ENCODE measurements at places on chromosomes 16 and 17. TPM values are rescaled to one million over a fixed set of nuclear protein-coding genes. Genes with fewer than 3 reads are reported as not detected.

- H3K36me3 ChIP-seq = no peaks in the 10 kb centered on the region
- no peaks in the 10 kb centered on the region for H3K27me3 ChIP-seq
- H3K4me1 ChIP-seq = no peaks in the 10 kb centered on the region
- no peak for DNase-seq
- no peak within 1 kb of the TSS for H3K27ac ChIP-seq
Measured at GRCh38 chr17:9790889-9791876, at the start of gene DHRS7C. Gene DHRS7C (minus strand): TSS chr17:9791592. CDS start chr17:9791284, 308 bp downstream.

DNA sequence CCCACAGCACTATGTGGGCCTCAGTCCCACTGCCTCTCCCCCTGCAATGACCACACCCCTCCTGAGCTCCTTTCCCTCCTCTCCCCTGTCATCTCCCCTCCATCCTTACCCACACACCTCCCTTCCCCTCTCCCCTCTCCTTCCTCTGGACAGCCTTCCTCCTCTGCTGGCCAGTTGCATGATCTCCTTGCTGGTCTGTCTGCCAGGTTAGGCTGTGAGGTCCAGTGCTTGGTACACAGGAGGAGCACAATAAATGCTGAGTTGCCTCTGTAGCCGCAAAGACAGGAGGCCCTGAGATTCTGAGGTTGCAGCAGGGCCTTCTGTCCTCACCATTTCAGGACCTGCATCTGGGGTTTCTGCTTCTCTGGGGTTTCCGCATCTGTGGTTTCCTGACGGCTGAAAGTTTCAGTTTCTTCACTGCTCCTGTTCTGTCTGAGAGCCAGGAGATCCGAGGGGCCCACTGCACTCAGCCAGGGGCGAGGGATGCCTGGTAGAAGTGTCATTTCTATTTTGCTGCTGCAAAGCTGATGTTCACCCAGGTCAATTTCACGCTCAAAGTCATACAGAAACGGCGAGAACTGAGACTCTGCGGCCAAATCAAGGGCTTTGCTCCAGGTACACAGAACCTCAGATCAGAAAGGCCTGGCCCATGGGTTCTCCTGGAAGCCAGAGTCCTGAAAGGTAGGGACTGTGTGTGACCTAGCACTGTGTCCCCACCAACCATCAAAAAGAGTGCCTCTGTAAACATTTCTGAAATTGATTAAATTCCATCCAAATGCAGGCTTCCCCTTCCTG, 4.6 kb upstream of the SLC12A3 start:
- no peaks in the 10 kb centered on the region for H3K27me3 ChIP-seq
- peak; percentile 75 for DNase-seq
- H3K36me3 ChIP-seq = no peaks in the 10 kb centered on the region
- H3K4me1 ChIP-seq = peaks cover 33% of the 10 kb centered on the region
- 0 out of 2 replicates have a peak overlapping the region, but pooled peaks have one; percentile 13 for H3K4me3 ChIP-seq
- H3K27ac ChIP-seq = peak overlapping the region; percentile 52

- no peaks in the 10 kb centered on the region for H3K4me1 ChIP-seq
- no peaks in the 10 kb centered on the region for H3K27me3 ChIP-seq
- H3K4me3 ChIP-seq = no peak overlapping the region
- no peak for DNase-seq
Measured at GRCh38 chr16:68617734-68618133, 27.4 kb upstream of the CDH3 start.

Gene MAF
- 0.13 TPM for total RNA-seq

DNA sequence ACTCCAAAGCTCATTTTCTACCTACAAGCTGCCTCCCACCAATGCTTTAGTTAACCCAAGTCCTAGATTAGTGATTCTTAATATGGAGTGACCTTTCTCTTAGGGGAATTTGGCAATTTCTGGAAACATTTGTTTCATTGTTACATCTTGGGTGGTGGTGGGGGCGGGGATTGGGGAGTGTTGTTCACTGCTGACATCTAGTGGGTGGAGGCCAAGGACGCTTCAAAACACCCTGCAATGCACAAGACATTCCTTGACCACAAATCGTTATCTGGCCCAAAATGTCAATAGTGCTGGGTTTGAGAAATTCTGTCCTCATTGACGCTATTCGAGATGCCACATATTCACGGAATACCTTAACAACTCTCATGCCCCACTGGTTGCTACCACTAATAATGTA, 282.9 kb downstream of the RBFOX1 start:
- H3K36me3 ChIP-seq = no peaks in the 10 kb centered on the region
- no peak overlapping the region for H3K4me3 ChIP-seq
- no peak overlapping the region for H3K27ac ChIP-seq
- no peak for DNase-seq

- H3K36me3 ChIP-seq = no peaks in the 10 kb centered on the region
- no peak overlapping the region for H3K27ac ChIP-seq
- peaks cover 13% of the 10 kb centered on the region for H3K4me1 ChIP-seq
- H3K4me3 ChIP-seq = no peak overlapping the region
- peak; percentile 16 for DNase-seq
Measured at GRCh38 chr17:21280081-21280518, 4.4 kb upstream of the MAP2K3 start.

Gene CD300E
- not detected for total RNA-seq

DNA sequence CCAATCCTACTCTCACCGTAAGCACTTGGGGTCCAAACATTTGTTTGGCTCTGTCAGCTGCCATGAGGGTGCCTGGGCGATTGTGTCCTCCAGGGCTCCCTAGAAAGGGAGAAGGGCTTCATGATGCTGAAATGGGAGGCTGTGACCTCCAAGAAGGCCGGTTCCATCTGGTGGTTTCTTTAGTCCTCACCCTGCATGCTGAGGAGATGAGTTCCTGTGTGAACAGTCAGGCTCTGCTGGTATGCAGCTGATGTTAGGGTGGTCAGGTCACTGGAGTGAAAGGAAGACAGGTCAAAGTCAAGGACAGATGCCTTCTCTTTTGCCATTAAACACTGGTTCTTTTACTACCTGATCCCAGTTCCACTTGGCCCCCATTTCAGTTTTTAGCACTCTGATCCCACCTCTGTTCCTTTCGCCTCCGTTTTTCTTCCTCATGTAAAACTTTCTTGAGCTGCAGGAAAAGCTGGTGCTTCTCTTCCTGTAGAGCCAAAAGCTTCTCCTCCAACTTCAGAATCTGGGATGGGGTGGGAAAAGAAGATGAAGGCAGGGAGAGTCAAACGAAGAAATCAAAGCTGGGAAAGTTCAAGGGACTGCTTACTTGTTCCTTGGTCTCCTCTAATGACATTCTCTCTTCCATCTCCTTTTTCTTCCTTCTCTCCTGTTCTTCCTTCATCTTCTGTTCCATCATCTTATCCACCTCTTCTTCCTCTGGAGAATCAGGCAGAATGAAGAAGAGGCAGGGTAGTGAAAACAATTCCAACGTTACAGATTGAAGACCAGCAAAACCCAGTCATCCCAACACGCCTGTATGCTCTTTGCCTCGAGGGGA, 1.1 kb downstream of the GPS2 start:
- peak overlapping the region; percentile 86 for H3K27ac ChIP-seq
- H3K36me3 ChIP-seq = peaks cover 35% of the 10 kb centered on the region
- peaks cover 24% of the 10 kb centered on the region for H3K4me1 ChIP-seq

DNA sequence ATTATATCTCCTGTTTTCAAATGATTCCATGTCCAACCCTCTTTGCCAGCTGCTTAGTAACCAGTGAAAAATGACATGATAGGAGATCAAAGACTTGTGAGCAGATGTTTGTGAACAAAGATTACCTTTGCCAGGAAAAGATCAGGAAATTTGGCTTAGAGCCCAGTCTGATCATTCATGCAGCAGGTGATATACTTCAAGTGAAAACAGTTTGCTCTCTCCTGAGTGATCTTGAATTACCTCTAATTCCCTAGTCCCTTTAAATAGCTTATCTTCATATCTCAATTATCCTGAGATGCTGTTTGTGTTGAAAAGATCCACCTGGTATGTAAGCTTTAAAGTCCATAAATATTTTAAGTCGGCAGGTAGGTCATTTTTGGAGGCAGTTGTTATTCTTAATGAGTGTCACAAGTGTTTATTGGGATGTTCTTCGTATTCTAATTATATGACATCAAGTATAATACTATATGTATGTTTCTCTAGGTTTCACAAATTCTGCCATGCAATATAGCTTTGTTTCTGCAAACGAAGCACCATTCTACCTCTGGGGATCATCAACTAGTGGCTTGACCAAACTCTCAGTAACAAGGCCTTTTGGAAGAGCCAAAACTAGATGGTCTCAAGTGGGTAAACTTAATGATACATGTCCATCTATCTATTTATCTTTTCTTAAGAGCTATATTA, 13.2 kb upstream of the VPS35L start:
- no peak for DNase-seq
- no peak overlapping the region for H3K27ac ChIP-seq
- peaks cover 2% of the 10 kb centered on the region for H3K36me3 ChIP-seq
- no peaks in the 10 kb centered on the region for H3K4me1 ChIP-seq

DNA sequence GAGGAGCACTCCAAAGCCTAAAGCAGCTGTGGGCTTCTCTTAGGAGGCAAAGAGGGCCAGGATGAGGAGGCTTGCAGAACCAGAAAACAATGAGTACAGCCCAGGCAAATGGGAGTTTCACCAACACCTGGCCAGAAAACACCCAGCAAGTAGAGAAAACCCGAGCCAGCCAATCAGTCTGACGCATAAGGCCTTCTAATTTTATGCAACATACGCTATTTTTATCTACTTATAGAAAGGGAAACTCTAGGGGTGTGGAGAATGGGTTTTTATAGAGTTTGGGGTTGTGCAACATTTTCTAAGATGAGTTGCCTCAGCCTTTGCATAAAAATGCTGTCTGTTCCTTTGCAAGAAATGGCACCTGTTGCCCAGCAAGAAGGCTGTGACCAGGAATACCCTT, 529.0 kb upstream of the CDH5 start:
- no peaks in the 10 kb centered on the region for H3K4me1 ChIP-seq
- no peaks in the 10 kb centered on the region for H3K27me3 ChIP-seq
- no peak overlapping the region for H3K4me3 ChIP-seq
- no peak overlapping the region for H3K27ac ChIP-seq

Gene GUCY2D
- not detected for total RNA-seq

- H3K27me3 ChIP-seq = no peaks in the 10 kb centered on the region
- no peak overlapping the region for H3K4me3 ChIP-seq
- peak; percentile 52 for DNase-seq
Measured at GRCh38 chr16:81717662-81718189, 61.4 kb upstream of the PLCG2 start.

DNA sequence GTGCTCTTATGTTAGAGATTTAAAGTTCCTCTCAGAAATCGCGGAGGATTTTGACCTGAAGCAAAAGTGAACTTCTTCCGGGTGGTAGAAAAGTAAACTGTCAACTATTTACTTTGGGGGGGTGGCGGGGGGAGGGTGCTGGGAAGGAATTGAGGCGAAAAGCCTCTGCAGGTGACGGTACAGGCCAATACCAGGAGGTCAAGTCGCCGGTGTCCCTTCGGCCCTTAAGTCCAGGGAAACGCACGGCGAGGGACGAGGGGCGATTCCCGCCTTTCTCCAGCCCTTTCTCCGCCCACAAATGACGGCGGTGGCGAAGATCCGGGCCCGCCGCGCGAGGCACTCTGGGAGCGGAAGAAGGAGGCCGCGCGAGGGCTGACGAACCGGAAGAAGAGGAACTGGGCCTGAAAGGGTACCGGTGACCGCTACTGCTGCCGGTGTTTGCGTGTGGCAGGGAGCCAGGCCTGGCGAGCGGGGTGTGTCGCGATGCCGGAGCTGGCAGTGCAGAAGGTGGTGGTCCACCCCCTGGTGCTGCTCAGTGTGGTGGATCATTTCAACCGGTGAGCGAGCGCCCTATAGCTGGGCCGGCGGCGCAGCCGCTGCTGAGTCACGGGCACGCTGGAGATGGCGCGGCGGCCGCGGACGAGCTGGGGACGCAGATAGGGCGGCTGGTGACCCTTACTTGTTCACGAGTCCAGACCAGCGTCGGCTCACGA, at the start of gene PSMD7:
PSMD7 (plus strand) TSS at position 383 of the 713 bp plus-strand sequence; CDS start at position 484, 101 bp downstream.
- peaks cover 16% of the 10 kb centered on the region for H3K36me3 ChIP-seq
- peak; percentile 40 for DNase-seq
- peak within 1 kb of the TSS; percentile 88 for H3K27ac ChIP-seq
- no peaks in the 10 kb centered on the region for H3K27me3 ChIP-seq
- peaks cover 5% of the 10 kb centered on the region for H3K4me1 ChIP-seq
- H3K4me3 ChIP-seq = peak within 1 kb of the TSS; percentile 72

DNA sequence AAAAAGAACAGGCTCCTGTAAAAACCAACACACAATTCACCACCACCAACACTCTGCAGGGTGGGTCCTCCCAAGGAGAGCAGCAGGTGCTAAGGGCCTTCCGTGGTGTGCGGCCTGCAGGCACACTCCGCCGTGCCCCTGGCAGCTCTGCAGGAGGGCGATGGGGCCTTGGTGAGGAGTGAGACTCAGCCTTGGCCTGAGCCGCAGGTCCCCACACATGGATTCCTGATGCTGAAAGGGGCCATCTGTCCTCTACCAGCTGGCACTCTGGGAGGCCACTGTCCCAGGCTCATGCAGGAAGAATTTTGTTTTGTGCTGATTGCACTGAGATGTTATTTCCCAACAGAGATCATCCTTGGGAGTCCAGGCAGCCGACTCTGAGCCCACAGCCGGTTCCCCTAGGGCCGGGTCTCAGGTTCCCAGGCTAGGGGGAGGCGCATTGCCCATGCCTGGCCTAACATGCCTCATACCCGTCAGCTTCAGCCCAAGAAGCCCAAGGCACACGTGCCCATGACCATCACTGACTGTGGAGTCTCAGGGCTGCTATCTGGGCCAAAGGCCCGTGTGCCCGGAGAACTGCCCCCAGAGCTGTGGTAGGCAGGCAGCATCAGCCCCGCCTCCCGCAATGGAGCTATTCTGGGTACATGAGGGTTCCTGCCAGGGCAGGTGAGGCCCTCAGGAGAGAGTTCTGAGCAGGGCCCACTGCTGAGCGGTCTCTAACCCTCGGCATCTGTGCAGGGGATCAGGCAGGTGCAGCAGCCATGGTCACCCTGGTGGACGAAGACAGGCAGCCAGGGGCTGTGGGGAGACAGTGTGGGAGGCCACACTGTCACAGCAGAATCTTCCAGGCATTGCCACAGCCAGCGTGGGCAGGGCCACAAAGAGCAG, 97.9 kb upstream of the ZNF469 start:
- H3K4me1 ChIP-seq = no peaks in the 10 kb centered on the region
- H3K4me3 ChIP-seq = no peak overlapping the region
- H3K36me3 ChIP-seq = no peaks in the 10 kb centered on the region
- H3K27me3 ChIP-seq = no peaks in the 10 kb centered on the region
- DNase-seq = no peak
- H3K27ac ChIP-seq = no peak overlapping the region

DNA sequence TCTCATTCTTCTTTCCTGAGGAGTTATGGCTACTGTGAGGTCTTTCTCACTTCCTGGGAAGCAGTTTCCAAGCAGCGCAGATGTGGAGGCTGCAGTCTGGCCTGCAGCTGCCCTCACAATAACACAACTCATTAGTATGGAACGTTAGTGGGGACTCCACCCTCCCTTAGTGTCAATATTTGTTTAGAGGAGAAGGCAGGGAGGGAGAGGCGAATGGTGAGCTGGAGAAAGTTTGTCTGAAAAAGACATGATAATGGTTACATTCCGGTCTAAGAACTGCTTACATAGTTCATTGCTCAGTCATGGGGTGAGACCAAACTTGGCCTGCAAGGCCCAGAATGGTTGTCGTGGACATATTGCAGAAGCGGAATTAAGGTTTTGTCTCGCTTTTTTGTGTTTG, 170.2 kb downstream of the HS3ST3B1 start:
- no peak overlapping the region for H3K4me3 ChIP-seq
- H3K36me3 ChIP-seq = no peaks in the 10 kb centered on the region
- DNase-seq = no peak

All from GM12878 (cell line).